ENCODE measurements at places on chromosomes 1 and 21.

GRCh38 chr21:44304877-44305293 lies 5.0 kb downstream of the PFKL start:
- peaks cover 39% of the 10 kb centered on the region for H3K4me1 ChIP-seq
- H3K4me3 ChIP-seq: no peak overlapping the region
- peak; percentile 54 for DNase-seq
- H3K27me3 ChIP-seq: no peaks in the 10 kb centered on the region
- H3K36me3 ChIP-seq: peaks cover 23% of the 10 kb centered on the region

DNA sequence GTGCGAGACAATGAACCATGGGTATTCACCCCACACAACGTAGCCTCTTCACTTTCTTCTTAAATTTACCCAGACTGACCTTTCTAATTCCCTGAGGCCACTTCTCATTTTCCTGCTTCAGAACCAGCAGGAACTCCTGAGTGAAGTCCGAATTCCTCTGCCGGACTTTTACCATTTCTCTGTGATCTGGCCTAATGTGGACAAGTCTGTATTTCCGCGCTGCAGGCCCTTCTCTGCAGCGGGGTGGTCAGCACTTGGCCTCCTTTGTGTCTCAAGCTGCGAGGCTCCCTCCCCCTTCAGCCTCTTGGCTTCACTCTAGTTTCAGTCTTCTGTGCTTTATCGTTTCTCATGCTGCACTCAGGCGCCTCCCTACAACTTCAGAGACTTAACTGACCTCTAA lies 9.4 kb upstream of the CTBS start:
- H3K4me1 ChIP-seq: no peaks in the 10 kb centered on the region
- H3K36me3 ChIP-seq: peaks cover 2% of the 10 kb centered on the region
- no peak overlapping the region for H3K4me3 ChIP-seq
- H3K27me3 ChIP-seq: peaks cover 4% of the 10 kb centered on the region

DNA sequence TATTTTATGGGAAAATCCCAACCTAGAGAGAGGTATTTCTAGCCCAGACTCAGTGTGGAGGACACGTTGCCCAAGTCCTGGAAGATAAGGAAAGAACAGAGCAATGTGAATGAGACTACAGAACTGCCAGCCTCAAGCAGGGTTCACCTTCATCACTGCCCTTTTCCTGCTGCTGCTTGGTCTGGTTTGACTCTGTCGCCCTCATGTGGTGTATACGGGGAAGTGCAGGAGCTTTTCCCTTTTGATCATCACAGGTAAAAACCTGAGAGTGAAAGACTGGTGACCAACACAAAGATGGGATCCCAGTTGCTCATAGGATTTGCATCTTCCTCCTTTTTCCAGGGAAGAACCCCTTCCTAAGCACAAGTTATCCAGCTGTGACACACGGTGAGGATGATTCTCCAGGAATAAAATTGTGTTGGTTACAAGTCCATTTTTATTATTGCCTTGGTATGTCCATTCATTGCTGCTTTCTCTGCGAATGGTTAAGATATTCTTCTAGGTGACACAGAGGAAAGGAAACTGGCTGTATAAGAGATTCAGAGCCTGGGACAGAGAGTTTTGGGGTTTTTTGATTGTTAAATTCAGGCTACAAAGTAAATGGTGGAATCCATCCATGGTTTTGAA lies 89.5 kb upstream of the CD53 start:
- H3K27ac ChIP-seq: peak overlapping the region; percentile 14
- peak; percentile 73 for DNase-seq
- peaks cover 5% of the 10 kb centered on the region for H3K27me3 ChIP-seq
- H3K4me3 ChIP-seq: no peak overlapping the region
- peaks cover 61% of the 10 kb centered on the region for H3K4me1 ChIP-seq

GRCh38 chr1:61368876-61369275 lies 286.5 kb downstream of the NFIA start:
- H3K27ac ChIP-seq: no peak overlapping the region
- no peak overlapping the region for H3K4me3 ChIP-seq
- no peaks in the 10 kb centered on the region for H3K4me1 ChIP-seq
- H3K36me3 ChIP-seq: no peaks in the 10 kb centered on the region

DNA sequence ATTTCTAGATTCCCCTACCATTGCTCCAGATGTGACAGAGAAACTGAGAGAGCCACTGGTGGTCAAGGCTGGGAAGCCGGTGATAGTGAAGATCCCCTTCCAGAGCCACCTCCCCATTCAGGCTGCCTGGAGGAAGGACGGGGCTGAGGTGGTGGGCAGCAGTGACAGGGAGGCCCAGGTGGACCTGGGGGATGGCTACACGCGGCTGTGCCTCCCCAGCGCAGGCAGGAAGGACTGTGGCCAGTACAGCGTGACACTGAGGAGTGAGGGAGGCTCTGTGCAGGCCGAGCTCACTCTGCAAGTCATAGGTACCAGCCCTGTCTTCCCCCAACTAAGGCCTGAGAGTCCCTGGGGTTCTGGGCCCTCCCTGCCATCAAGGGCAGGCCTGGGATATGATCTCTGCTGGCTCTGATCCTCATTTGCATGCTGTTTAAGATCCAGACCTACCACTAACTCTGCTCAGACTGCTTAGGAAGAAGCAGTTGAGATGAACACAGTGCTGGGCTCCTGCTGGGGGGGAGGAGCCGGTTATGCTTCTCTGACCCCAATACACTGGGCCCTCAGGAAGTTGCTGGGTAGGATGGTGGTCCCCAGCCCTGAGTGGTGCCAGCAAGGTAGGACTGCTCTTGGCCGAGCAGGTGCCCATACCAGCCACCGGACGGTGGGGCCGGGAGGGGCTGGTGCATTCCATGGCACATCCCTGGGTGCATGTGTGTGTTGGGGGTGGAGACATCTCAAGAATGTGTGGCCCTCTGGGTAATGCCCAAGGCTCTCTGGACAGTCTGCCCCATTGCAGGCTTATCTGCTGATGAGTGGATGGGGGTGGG lies 25.1 kb downstream of the IGFN1 start:
- H3K27me3 ChIP-seq: peaks cover 8% of the 10 kb centered on the region
- no peak for DNase-seq
- H3K4me3 ChIP-seq: no peak overlapping the region
- no peaks in the 10 kb centered on the region for H3K36me3 ChIP-seq
- no peak overlapping the region for H3K27ac ChIP-seq

DNA sequence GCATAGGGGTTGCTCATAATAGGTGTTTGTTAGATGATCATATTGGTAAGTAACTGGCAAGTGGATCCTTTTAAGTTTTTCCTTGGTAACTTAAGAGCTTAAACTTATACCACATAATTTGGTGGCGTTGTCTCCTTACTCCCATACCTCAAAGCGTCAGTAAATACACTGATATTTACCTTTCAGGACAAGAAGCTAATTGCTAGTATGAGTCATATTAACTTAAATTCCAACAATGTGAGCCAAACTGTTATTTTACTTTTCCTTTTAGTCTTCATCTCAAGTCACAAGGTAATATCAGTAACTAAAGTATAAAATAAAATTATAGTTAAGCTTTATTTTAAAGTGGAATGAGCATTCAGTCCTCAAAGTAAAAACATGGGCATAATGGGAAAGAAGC lies 9.0 kb upstream of the SH3GLB1 start:
- no peak overlapping the region for H3K27ac ChIP-seq
- H3K36me3 ChIP-seq: no peaks in the 10 kb centered on the region

DNA sequence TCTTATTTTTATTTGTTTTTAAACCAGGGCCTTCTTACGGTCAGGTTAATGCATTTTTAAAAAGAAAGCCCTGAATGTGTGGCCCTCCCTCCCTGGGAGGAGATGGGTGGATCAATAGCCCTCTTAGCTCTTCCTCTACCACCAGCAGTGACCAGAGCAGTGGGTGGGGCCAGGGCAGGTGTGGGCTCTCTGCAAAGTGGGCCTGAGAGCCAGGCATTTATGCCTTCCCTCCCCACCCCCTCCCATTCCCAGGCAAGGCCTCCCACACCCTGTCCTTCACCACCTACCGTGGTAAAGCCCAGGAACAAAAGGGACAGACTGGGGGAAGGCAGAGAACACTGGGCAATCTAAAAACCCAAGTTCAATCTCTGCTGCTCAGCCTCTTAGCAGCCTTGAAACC lies 63.9 kb downstream of the SSBP3 start:
- no peak overlapping the region for H3K27ac ChIP-seq
- no peaks in the 10 kb centered on the region for H3K27me3 ChIP-seq
- H3K36me3 ChIP-seq: peaks cover 7% of the 10 kb centered on the region
- peaks cover 16% of the 10 kb centered on the region for H3K4me1 ChIP-seq
- H3K4me3 ChIP-seq: no peak overlapping the region

DNA sequence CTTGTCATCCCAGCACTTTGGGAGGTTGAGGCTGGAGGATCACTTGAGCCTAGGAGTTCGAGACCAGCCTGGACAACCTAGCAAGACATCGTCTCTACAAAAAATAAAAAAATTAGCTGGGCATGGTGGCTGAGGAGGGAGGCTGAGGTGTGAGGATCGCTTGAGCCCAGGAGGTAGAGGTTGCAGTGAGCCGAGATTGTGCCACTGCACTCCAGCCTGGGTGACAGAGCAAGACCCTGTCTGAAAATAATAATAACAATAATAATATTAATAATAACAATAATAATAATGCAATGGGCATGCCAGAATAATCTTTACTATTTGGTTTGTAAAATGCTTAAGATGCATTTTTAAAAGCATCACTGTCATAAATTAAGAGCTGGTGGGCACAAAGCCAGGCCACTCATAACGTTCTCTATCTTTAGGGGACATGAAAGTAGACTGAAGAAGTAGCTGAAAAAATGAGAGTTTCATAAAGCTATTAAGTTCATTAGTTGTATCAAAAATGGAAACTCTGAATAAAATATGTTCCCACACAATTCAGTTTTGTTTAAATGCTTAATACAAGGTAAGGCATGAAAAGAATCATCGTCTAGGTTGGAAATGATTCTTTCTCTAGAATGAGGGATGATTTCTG lies 51.6 kb upstream of the ITPKB start:
- peaks cover 4% of the 10 kb centered on the region for H3K4me1 ChIP-seq
- no peak for DNase-seq
- H3K4me3 ChIP-seq: no peak overlapping the region
- no peak overlapping the region for H3K27ac ChIP-seq

DNA sequence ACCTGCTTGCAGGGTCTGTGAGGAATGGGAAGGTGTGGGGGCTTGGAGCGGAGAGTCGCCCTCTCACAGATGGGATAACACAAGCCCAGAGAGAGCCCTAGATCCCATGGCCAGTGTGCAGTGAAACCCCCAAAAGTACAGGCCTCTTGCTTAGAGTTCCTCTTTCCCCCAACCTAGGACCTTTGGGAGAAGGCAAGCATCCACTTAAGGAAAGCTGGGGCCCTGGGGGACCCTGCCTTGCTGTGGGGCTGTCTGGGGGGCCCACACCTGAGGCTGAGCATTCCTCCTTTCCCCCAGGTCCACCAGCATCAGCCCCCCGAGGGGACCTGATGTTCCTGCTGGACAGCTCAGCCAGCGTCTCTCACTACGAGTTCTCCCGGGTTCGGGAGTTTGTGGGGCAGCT lies 1.1 kb downstream of the VWA1 start:
- H3K27me3 ChIP-seq: peaks cover 10% of the 10 kb centered on the region
- H3K4me3 ChIP-seq: peak overlapping the region; percentile 47
- H3K4me1 ChIP-seq: peaks cover 9% of the 10 kb centered on the region
- H3K27ac ChIP-seq: no peak overlapping the region
- DNase-seq: no peak

GRCh38 chr1:84428235-84428634 lies 30.0 kb downstream of the DNASE2B start:
- H3K27ac ChIP-seq: no peak overlapping the region
- no peak for DNase-seq
- H3K36me3 ChIP-seq: no peaks in the 10 kb centered on the region
- H3K4me1 ChIP-seq: peaks cover 4% of the 10 kb centered on the region
- no peak overlapping the region for H3K4me3 ChIP-seq

DNA sequence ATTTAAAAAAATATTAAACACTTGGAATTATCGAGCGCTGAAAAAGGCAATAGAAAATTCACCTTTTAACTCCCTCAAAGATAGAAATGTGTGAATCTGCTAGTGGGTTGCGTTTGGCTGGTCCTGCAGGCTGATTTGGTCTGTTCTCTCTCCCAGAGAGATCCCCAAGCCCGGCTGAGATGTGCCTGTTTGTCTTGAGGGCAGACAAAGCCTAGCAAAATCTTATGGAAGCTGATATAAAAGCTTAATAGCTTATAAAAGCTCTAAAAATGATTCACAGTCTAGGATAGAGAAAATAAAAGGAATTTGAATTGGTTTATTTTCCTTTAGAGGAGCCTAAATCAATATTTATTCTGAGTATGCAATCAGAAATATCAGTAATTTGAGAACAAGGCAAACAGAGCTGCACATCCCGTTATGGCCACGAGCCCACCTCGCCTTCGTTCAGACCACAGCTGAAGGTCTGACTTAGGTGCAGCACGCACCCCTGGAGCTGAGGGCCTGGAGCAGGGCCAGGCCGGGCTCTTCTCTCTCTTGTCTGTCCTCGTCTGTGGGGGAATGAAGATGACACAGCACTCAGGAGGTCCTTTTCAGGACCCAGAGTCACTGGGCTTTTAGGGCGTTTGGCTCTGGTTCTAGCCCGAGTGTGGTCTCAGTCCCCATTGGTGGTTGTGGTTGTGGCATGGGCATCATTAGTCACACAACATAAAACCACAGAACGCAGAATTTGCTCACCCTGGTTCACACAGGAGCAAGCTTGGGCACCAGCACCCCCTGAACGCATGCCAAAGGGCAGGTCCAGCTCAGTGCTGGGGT lies 18.6 kb downstream of the PDE9A start:
- DNase-seq: no peak
- no peak overlapping the region for H3K4me3 ChIP-seq
- H3K4me1 ChIP-seq: no peaks in the 10 kb centered on the region
- no peaks in the 10 kb centered on the region for H3K36me3 ChIP-seq

- no peak overlapping the region for H3K4me3 ChIP-seq
- no peaks in the 10 kb centered on the region for H3K27me3 ChIP-seq
- no peak for DNase-seq
Observed at GRCh38 chr1:15858069-15858670, 10.7 kb downstream of the SPEN start.

DNA sequence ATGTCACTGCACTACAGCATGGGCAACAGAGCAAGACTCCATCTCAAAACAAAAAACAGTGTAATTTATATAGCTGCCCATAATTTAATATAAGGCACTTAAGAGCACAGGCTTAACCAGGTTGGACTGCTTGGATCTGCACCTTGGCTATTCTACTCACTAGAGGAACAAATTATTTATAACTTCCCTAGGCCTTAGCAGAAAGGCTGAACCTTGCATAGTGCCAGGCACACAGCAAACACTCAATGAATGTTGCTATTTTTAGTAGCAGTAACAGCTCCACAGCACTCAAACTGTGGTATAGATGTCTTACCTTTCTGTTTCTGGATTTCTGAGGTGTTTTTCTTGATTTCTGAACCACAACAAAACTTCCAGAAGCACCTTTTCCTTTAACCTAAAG lies 19.8 kb downstream of the HP1BP3 start:
- DNase-seq: no peak
- no peak overlapping the region for H3K4me3 ChIP-seq
- H3K27ac ChIP-seq: no peak overlapping the region
- H3K4me1 ChIP-seq: no peaks in the 10 kb centered on the region

- H3K27me3 ChIP-seq: no peaks in the 10 kb centered on the region
- peak overlapping the region; percentile 87 for H3K27ac ChIP-seq
- peaks cover 78% of the 10 kb centered on the region for H3K4me1 ChIP-seq
- H3K36me3 ChIP-seq: peaks cover 10% of the 10 kb centered on the region
- DNase-seq: peak; percentile 54
Observed at GRCh38 chr1:230123280-230124185, 56.5 kb downstream of the GALNT2 start.

All from activated CD4-positive, alpha-beta T cell treated with anti-CD3 and anti-CD28 coated beads, Interleukin-2, amount 10 ng/mL, durations not matched to agents 7 days and 5 days (primary cell).